ENCODE measurements at places on chromosomes 1 and 21.

- no peak for DNase-seq
These were observed 19.8 kb upstream of the FAM110D start for GRCh38 chr1:26138974-26139558.

DNA sequence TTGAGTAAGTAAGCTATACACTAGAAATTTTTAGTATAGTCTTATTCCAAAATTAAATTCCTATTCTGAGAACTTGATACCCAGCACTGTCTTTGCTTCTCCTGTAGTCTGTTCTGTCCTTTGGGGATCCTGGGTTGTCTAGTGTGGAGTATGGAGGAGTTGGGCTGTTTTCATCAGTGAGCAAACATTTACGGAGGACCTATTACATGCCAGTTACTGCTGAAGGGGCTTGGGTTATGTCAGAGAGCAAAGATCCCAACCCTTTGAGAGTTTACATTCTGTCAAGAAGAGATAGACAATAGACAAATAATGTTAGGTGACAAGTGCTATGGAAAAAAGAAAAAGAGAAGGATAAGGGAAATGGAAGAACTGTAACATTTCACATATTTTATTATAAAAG is 9.0 kb downstream of the TRAPPC10 start:
- no peak for DNase-seq

DNA sequence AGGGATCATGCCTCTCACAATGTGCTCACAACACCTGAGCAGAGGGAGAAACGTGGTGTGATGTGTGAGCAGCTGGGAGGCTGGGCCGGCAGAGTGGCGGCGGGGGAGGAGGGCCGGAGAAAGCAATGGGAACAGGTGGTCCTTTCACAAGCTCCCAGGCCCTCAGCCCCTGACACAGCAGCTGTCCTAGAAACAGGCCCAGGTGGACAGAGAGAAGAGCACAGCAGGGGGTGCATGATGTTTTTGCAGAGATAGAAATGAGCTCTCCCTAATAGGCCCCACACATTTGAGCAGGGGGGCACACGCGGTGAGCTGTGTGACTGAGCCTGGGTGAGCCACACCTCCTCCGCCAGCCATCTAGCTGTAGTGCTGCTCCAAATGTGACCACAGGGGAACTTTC is 7.6 kb upstream of the RGS16 start:
- DNase-seq: no peak

- no peak for DNase-seq
These were observed 136.2 kb upstream of the IPO9 start for GRCh38 chr1:201692555-201693394.

DNA sequence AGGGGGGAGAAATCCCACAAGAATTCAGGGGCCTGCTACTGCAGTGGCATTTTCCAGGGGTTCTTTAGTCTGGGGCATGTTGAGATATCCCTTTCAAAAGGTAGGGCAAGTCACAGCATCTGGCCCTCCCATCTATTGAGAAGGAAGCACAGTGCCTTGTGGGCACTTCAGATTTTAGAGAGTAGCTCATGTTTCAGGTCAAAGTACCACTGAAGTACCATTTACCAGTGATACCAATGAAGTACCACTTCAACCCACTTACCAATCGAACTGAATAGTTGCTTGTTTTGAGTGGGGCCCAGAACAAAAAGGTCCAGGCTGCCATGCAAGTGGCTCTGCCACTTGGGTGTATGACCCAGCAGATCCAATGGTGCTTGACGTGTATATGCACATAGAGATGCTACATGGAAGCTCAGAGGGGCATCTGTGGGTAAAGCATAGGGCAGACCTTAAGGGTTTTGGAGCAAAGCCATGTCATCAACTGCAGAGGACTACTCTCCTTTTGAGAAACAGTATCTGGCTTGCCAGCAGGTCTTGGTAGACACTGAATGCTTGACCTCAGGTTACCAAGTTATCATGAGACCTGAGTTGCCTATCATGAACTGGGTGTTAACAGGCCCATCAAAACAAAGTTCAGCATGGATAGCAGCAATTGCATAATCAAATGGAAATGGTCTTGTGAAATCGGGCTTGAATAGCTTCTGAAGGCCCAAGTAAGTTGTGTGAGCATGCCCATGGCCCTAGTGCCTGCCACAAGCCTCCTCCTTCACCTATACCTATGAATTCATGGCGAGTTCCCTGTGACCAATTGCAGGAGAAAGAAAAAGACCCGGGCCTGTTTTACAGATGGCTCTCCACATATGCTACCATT is 23.5 kb downstream of the PLA2G2D start:
- DNase-seq: no peak

- DNase-seq: no peak
These were observed 67.1 kb downstream of the CD58 start for GRCh38 chr1:116503546-116504307.

All from stimulated activated CD4-positive, alpha-beta T cell treated with anti-CD3 and anti-CD28 coated beads, TNF-alpha, amount 100 ng/mL, for 48 hours (primary cell).